ENCODE measurements at places on chromosomes 16 and 17. TPM values are rescaled to one million over a fixed set of nuclear protein-coding genes. Genes with fewer than 3 reads are reported as not detected.

DNA sequence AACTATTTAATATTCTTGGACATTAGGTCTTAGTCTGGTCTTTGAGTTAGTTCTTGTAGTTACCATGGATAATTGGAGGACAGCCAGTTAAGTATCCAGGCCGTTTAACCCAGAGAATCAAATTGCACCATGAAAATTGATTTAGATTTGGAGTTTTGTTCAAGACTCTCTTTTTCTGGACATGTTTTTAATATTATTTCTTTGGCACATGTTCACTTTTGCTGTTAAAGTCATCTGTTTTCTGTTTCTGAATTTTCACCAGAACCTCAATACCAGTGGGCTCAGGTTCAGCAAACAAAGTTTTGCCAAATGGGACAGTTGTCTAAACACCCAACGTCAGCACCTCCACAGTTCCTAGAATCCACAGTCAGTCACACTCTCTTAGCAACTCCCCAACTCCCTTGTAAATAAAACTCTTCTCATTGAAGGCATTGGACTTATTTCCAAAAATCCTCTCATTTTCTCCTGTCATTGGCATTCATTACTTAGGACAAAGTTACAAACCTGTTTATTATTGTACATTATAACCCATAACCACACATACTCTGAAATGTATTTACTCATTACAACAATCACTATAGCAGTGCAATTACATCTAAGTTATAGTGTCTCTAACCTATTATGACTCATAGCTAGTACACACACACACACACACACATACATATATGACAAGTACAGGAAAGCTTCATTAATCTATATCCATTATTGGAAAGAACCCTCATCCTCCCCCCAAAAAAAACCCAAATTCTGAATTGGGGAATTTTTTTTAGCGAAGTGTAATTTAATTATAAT, 33.5 kb upstream of the DNAH9 start:
- no peak for DNase-seq

DNA sequence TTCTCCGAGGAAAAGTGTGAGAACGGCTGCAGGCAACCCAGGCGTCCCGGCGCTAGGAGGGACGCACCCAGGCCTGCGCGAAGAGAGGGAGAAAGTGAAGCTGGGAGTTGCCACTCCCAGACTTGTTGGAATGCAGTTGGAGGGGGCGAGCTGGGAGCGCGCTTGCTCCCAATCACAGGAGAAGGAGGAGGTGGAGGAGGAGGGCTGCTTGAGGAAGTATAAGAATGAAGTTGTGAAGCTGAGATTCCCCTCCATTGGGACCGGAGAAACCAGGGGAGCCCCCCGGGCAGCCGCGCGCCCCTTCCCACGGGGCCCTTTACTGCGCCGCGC, at the start of gene ERBB2:
ERBB2 (plus strand) TSS at position 247 of the 330 bp plus-strand sequence. CDS start 175 bp downstream, outside the sequence.
- peak; percentile 89 for DNase-seq

- DNase-seq, result no peak
Measured at GRCh38 chr16:82649766-82650165, 23.0 kb downstream of the CDH13 start.

GRCh38 chr16:50625374-50625773, 55.7 kb downstream of the SNX20 start:
- no peak for DNase-seq

- DNase-seq, result no peak
Measured at GRCh38 chr17:61174310-61174709, 225.3 kb upstream of the TBX2 start.

- DNase-seq, result no peak
Measured at GRCh38 chr17:46935658-46936266, 12.8 kb downstream of the GOSR2 start.

GRCh38 chr16:2532494-2533141, 1.4 kb upstream of the CEMP1 start:
- peak; percentile 90 for DNase-seq

GRCh38 chr17:47225436-47225858, 16.3 kb downstream of the MYL4 start:
- DNase-seq, result no peak

DNA sequence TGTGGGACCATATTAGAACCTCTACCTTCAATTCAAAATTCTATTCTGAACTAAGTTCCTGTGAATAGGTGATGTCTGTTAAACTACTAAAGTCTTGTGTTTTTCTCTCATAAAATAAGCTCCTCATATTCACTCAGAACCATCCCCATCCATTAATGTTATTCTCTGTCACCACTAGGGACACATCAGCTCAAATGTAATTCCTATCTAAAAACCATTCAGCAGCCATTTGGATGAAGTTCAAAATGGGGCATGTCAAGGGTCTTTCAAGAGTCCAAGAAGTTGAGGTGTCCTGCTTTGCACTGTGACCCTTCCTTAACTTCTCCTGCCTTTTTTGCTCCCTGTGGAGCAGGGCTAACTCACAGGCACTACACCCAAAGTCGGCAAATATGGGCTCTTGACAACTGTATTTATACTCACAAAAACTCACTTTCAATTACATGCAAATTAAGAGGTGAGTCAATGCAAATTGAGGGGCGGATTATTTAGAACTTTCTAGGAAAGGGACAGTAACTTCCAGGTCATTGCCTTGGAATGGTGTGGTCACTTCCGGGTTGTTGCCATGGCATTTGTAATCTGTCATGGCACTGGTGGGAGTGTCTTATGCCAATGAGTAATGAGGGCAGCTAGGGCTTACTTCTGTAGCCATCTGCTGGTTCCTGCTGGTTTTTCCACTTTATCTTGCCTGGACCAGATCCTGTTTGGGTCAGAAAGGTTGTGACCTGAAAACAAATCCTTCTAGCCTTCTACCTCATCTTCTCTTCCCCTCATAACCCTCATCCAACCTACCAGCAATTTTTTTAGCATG, 128.2 kb upstream of the COX10 start:
- DNase-seq, result peak; percentile 34

ACE gene
- total RNA-seq, result 5.4 TPM

CD300LF gene
- not detected for total RNA-seq

RAB34 gene
- total RNA-seq, result 394 TPM

ZNF423 gene
- 39.6 TPM for total RNA-seq

ZFP1 gene
- 12.5 TPM for total RNA-seq

NDEL1 gene
- 15.9 TPM for total RNA-seq
